ENCODE measurements at places on chromosomes 2 and 18.

GRCh38 chr2:186407611-186408010 lies 78.4 kb upstream of the ZC3H15 start:
- no peak for DNase-seq

GRCh38 chr2:176175709-176176607 lies 12.5 kb upstream of the HOXD1 start:
- DNase-seq: no peak

DNA sequence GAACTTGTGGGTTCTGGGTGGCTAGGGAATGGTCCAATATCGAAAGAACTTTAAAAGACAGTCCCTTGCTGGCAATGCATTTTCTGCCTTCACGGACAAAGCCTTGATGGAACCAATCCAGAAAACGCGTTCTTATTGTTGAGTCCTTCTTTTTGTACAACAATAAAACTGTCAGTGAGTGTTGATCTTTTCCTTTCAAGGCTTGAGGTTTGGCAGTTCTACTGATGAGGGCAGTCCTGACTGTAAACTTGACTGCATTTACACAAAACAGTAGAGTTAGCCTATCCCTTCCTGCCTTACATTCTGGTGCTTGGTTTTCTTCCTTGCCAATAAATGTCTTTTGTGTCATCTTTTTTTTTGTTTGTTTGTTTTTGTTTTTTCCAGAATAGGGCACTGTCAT lies 2.5 kb upstream of the UGT1A7 start:
- DNase-seq: no peak

DNA sequence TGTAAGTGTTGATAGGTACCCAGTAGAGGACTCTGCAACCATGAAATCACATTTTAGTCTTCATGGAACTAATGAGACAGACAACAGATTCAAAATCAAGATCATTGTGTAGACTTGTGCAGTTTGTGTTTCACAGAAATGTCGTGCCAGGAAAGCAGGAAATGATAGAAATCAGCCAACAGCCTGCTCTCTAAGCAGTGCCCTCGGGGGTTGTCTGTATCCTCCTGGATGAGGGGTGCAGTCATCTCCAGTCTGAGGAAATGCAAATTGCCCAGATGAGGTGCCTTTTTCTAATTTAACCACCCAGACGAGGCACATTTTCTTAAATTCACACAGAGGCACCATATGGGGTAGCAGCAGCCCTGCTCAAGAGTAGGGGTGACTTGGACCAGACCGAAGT lies 663.1 kb downstream of the XIRP2 start:
- DNase-seq: no peak

GRCh38 chr18:21404426-21404825 lies 162.4 kb downstream of the GREB1L start:
- DNase-seq: no peak

- DNase-seq: peak; percentile 63
Observed at GRCh38 chr2:67840460-67841068, 222.2 kb downstream of the C1D start.

DNA sequence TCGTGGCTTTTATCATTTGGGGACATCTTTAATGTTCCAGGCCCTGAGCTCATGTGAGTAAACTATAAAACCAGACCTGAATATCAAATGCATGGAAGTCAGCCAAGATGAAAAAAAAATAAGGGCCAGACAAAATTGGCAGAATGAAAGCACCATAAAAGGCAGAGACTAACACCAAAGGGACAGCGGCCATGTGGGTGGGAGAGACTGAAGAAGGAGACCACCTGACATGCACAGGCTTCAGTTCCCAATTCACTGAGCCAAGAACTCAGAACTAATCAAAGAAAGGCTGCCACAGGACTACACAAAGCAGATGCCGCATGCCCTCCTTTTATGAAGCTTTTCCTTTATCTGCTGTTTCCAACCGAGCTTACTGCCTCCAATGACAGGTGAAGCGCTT lies 267.1 kb downstream of the RAD51AP2 start:
- no peak for DNase-seq

GRCh38 chr18:12295389-12296086 lies 12.5 kb upstream of the TUBB6 start:
- DNase-seq: peak; percentile 81

DNA sequence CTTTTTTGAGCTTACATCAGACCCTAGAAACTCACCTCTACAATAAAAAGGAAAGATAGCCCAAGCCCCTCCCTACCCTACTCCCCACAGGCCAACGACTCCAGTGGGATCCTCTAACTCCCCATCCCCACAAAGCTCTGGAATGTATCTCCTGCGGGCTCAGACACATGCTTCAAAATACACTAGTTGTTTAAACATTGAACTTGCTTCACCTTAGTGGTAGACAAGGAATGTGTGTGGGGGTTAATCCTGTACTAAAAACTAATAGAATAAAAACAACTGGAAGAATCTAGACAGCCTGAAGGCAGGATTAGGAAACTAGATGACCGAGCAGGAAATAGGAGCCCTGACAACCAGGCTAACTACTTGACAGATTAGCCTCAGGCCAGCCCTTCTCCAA lies 211.5 kb downstream of the SUCLG1 start:
- no peak for DNase-seq

- DNase-seq: no peak
Observed at GRCh38 chr2:168514692-168515091, 58.6 kb downstream of the CERS6 start.

DNA sequence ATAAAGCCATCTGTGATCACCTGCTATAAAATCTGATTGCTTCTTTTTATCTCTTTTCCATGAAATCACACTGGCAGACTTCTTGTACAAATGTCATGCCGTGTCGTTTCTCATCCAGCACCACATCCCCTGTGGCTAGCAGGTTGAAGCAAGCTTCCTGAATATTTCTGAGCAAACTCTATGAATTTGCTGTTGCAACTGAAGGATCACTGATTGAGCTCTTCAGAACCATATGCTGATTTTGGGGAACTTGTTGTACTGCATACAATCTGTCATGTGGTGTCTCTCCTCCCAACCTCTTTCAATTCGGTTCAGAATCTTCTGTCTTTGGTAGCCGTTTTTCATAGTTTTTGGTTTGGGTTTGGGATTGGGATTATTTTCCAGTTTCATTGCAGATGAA lies 57.7 kb upstream of the RBMS1 start:
- no peak for DNase-seq

GRCh38 chr2:46870051-46870839 lies 45.4 kb downstream of the MCFD2 start:
- DNase-seq: peak; percentile 59

DNA sequence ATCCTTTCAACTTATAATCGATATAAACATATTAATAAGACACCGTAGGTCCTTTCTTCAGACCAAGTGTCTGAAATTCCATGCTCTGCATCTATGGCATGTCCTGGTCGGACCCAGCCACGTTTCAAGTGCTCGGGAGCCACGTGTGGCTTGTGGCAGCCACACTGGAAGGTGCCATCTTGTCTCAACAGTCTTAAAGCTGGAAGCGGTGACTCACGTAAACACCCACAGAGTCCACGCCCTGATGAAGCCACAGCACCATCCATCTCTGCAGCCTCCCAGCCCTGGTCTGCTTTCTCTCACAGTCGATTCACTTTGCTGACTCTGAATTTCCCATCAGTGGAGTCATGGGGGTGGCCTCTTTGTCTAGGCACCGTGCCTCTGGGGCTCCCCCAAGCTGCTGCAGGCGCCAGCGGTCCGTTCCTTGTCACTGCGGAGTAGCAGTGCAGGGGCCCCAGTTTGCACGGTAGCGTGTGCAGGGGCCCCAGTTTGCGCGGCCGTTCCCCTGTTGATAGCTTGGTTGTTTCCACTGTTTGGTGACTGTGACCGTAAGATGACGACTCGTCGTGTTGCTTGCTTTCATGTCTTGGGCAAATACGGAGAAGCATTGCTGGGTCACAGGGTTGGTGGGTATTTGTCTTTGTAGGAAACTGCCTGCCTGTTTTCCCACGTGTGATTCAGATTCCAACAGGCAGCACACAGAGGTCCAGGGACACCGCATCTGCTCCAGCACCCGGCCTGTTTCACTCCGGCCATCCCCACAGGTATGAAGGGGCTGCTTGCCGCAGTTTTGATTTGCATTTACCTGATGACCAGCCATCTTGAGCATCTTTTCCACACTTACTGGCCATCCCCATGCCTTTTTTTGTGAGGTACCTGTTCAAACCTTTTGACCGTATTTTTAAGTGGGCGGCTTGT lies 240.3 kb downstream of the HDAC4 start:
- DNase-seq: no peak

GRCh38 chr18:8654503-8655451 lies 45.5 kb downstream of the RAB12 start:
- peak; percentile 28 for DNase-seq

- DNase-seq: no peak
Observed at GRCh38 chr2:211328126-211328525, 771.7 kb downstream of the CPS1 start.

- DNase-seq: no peak
Observed at GRCh38 chr2:79564065-79564464, 51.2 kb downstream of the CTNNA2 start.

GRCh38 chr18:74689251-74689650 lies 91.6 kb downstream of the ZNF407 start:
- DNase-seq: peak; percentile 84

DNA sequence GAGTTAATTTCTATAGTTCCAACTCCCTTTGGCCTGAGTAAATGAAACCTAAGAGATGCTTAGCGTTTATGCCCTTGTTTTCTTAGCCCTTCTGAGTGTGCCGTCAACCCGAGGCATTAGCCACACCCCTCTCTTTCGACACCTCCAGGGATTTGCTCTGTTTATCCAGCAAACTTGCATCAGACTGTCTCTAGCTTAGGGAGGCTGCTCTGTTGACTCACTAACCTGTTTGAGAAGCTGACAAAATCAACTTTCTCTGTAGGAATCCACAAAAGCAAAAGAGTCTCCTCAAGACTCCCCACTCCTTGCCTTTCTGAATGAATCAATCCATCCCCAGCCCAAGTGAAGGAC lies 317.6 kb downstream of the TNS1 start:
- DNase-seq: peak; percentile 93

- no peak for DNase-seq
Observed at GRCh38 chr2:209663656-209664055, 108.0 kb upstream of the UNC80 start.

GRCh38 chr18:73153271-73153670 lies 285.5 kb upstream of the NETO1 start:
- DNase-seq: peak; percentile 67

- no peak for DNase-seq
Observed at GRCh38 chr2:225379856-225380255, 19.7 kb upstream of the NYAP2 start.

DNA sequence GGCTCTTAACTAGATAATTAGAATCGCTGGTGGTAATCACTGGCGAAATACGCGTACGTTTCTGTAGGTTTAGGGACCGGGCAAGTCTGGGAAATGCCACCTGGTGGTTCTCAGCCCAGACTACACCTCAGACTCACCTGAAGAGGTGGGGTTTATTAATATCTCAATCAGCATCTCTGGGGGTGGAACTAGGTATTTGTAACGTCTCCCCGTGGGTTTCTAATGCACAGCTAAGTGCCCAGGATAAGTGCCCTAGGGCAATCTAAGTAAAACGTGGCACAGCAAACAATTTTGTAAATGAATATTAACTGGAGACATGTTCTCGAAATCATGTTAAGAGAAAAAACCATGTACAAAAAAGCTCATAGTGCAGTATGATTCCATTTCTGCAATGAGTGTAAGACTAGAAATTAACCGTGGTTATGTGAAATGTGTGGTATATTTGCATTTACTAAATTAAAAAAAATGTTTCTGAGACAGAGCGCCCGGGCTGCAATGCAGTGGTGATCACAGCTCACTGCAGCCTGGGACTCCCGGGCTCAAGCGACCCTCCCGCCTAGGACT lies 760 bp upstream of the CNOT11 start:
- no peak for DNase-seq

- no peak for DNase-seq
Observed at GRCh38 chr2:104318001-104318665, 535.8 kb upstream of the POU3F3 start.

DNA sequence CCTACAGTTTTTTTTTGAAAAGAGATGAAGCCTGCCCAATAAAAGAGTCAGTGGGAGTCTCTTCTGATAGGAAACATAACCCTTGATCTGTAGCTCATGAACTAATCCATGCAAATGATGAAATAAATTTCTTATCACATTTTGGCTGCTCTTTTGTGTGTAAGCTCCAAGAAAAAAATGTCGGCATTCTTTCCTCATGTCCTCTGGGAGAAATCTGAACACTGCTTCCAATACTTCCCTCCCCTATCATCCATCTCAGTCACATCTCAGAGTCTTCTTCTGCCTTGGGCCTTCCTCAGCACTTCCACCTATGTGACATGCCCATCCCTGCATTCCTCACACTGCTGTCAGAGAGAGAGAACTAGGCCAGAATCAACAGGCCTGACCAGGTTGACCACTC lies 395.7 kb upstream of the ST6GAL2 start:
- DNase-seq: no peak

DNA sequence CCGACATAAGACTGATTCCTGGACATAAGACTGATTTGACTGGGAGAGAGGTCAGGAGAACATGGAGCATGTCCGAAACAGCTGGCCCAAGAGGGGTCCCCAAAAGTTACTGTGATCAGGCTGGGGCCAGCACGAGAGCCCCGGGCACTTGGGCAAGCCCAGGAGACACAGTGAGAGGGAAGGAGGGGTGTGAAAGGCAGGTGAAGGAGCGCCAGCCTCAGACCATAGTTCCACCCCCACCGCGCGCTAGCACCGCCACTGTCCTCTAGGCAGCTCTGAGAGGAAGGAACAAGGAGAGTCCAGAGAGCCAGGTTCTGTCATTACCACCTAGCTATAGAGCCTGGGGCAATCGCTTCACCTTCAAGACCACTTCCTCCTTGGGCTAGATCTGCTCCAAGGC lies 78.2 kb upstream of the DAPL1 start:
- DNase-seq: no peak

DNA sequence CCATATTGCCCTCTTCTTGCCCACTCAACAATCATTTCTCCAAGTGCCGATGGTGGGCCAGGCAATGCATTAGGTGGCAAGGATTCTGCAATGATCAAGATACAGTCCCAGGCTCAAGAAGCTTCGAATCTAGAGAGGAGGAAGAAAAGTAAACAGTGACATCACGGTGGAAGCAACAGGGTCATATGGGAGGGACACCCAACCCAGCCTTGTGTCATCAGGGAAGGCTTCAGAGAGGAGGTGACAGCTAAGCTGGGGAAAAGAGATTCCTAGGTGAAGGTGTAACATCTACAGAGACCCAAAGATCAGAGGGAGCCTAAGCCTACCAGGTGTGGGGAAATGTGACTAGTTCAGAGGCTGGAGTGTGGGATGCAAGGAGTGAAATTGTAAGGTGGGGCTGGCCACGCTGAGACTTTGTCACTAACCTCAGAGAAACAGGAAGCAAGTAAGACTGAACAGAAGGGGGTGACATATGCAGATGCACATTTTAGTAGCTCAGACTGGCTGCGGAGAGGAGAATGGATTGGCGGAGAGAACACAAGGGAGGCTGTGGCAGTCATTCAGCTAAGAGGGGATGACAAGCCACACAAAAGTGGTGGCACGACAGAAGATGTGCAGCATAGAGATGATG lies 104.9 kb downstream of the ANKRD44 start:
- no peak for DNase-seq

DNA sequence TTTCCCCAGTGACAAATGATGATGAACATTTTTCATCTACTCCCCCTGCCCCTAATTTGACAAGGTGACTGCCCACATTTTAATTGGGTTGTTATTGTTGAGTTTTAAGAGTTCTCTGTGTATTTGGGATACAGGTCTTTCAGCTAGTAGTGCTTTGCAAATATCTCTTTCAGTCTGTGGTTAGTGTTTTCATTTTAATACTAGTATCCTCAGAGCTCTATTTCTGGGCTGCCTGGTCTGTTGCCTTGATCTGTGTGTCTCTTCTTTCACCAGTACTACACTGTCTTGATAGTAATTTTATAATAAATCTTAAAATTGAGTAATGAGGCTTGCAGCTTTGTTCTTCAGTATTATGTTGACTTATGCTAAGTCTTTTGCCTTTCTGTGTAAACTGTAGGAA lies 19.7 kb downstream of the EIF5B start:
- no peak for DNase-seq

GRCh38 chr18:23626451-23627279 lies 36.0 kb downstream of the ANKRD29 start:
- peak; percentile 76 for DNase-seq

Data from fibroblast of skin of right quadriceps (primary cell).